Activated T-helper 1 cell treated with anti-CD3 and anti-CD28 coated beads, Interleukin-2, amount 50 U/mL, for 16 hours (primary cell): ENCODE measurements at places on chromosomes 16 and 17.
A peak's percentile ranks its signal among the peaks of the same experiment; 100 is the strongest.

GRCh38 chr16:71853413-71853812, 7.6 kb downstream of the ATXN1L start:
- no peak for DNase-seq

DNA sequence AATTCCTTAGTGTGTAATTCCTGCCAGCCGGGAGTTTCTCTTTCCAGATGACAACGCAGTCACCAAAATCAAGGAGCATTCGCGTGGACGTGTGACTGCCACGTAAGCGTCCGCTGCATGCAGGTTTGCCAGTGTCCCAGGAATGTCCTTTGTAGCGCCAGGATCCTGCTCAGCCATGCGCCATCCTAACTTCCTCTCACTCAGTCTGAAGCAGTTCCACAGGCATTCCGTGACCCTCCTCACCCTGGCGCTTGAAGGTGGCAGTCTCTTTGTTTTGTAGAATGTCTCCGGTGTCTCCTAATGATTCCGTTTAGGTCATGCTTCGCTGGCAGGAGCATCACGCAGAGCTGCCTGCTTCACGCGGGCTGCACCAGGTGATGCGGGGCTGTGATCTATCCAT, 88.6 kb downstream of the RPTOR start:
- no peak for DNase-seq

GRCh38 chr16:61871837-61872777, 164.1 kb downstream of the CDH8 start:
- no peak for DNase-seq

DNA sequence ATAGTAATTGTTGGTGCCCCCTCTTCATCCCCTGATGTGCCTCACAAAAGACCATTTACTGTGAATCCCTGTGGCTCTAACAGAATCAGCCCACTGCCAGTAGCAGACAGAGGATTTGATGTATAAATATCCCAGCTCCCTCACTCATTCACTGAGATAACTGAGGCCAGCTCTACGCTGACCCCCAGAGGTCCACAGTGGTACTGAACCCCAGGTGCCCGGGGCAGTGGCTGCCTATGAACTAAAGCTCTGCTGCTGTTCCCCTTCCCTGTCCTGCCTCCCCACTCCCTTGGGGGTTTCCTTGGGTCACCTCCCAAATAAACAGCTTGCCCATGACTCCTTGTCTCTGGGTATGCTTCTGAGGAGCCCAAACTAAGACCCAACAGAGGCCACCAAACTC, 295.8 kb downstream of the FOXL1 start:
- DNase-seq, result no peak

GRCh38 chr17:79047923-79048825, 24.2 kb downstream of the C1QTNF1 start:
- no peak for DNase-seq

GRCh38 chr17:57539529-57540301, 205.4 kb downstream of the CCDC182 start:
- no peak for DNase-seq

DNA sequence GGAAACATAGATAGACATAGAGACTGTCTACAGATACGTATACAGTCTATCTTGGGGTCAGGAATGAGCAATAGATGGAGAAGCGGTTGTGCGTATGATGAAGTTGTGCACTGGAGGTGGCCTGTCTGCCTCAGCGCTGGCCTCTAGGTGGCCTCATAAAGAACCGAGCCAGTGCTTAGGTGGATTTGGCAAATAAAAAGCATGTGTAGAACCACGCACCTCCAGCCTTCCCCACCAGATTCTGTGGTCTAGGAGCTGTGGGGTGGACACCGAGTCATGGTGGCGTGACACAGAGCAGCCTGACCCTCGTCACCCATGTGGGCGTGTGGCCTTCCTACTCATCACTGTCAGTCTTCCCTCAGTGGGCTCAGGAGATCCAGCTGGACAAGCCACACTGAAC, 34.0 kb downstream of the PGS1 start:
- DNase-seq, result no peak

GRCh38 chr17:77332034-77332971, 191.5 kb downstream of the SEC14L1 start:
- no peak for DNase-seq

GRCh38 chr17:37079735-37080134, 131.0 kb downstream of the AATF start:
- DNase-seq, result no peak

DNA sequence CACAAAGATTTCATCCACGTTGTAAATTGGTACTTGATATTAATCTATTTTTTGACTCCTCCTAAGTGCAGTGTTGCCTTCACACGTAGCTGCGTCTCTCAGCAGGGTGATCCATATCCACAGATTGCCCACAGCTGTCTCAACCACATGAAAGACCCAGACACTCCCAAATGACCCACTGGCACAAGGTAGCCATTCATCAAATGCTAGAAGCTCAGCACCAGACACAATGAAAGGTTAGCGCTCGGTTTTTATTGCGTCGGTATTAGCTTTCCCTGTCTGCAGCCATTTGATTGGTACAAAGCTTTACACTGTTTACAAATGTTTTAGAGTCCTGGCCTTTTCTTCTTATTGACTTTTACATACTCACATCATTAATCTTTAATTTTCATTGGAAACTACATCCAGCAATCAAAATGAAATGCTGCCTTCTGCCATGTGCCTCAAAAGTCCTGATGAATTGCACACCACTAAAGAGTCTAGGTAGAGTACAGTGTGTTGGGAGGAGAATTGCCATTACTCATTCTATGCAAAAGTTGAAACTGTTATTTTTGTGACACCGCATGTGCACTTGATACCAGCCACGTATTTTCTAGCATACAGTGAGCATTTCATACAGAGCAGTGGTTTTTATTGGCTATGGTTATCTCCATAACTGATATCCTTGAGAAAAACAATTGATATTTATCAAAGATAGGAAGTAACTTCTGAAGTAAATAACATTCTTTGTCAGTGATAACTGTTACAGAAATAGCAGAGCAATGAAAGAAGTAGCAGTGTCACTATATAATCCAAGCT, 127.3 kb upstream of the NUDT7 start:
- DNase-seq, result no peak

- no peak for DNase-seq
Measured at GRCh38 chr17:60148373-60148772, 1.4 kb upstream of the CA4 start.

- DNase-seq, result no peak
Measured at GRCh38 chr17:77884019-77884418, 74.5 kb upstream of the TNRC6C start.

- DNase-seq, result peak; percentile 44
Measured at GRCh38 chr16:23678430-23679273, at the start of gene PLK1. Gene PLK1, plus strand, starts transcription at chr16:23678889. Its CDS starts 44 bp downstream, at chr16:23678933.

GRCh38 chr16:59236804-59237458, 502.8 kb upstream of the GOT2 start:
- DNase-seq, result no peak

GRCh38 chr16:13521356-13521755, 398.6 kb upstream of the ERCC4 start:
- no peak for DNase-seq

- no peak for DNase-seq
Measured at GRCh38 chr16:57741660-57742191, 6.2 kb downstream of the KATNB1 start.

GRCh38 chr17:30237296-30238002, 2.0 kb upstream of the SLC6A4 start:
- no peak for DNase-seq

DNA sequence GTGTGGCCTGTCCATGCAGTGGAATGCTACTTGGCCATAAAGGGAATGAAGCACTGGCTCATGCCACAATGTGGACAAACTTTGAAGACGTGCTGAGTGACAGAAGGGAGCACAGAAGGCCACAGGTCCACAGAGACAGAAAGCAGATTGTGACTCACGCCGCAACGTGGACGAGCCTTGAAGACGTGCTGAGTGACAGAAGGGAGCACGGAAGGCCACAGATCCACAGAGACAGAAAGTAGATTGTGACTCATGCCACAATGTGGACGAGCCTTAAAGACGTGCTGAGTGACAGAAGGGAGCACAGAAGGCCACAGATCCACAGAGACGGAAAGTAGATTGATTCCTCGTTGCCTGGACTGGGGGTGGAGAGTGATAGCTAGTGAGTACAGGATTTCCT, 19.2 kb downstream of the ZC3H18 start:
- DNase-seq, result no peak

- peak; percentile 42 for DNase-seq
Measured at GRCh38 chr16:22007509-22008214, at the start of gene MOSMO. Gene MOSMO, plus strand, starts transcription at chr16:22008111. Its CDS starts 191 bp downstream, at chr16:22008302.

- peak; percentile 47 for DNase-seq
Measured at GRCh38 chr17:2064980-2065785, 10.3 kb downstream of the HIC1 start.

GRCh38 chr17:8015957-8016631, 13.7 kb downstream of the GUCY2D start:
- no peak for DNase-seq

GRCh38 chr17:11917415-11917814, 79.9 kb downstream of the ZNF18 start:
- DNase-seq, result no peak

GRCh38 chr17:39823407-39824054, 40.6 kb downstream of the IKZF3 start:
- DNase-seq, result no peak

- peak; percentile 14 for DNase-seq
Measured at GRCh38 chr16:71467810-71468209, 5.8 kb upstream of the ZNF23 start.

DNA sequence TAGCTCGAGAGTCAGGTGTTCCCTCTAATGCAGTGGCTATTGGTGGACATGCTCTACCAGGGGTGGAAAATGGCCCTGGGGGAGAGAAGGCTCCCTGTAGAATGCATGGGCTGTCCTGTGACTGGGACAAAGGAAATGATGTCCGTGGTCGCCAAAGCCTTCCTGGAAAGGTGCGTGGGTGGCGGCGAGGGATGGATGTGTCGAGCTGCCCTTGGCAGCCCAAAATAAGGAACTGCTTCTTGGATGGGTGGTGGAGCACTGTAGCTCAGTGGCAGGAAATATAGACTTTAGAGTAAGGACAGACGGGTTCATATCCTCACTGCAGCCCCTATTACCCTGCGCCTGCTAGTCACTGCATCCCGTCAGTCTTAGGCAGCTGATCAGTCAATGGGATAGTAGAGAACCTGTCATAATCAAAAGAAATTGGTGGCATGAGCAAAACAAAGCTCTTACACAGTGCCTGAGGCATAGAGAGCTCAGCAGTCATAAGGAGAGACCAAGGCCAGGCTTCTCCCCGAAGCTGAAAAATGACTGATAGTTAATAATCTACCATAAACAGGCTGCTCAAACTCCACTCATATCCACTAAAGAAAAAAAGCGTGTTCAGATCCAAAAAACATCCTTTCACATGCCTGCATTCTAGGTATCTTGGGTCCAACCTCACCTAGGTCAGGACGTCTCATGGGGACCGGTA, 123.5 kb upstream of the PLCG2 start:
- no peak for DNase-seq

DNA sequence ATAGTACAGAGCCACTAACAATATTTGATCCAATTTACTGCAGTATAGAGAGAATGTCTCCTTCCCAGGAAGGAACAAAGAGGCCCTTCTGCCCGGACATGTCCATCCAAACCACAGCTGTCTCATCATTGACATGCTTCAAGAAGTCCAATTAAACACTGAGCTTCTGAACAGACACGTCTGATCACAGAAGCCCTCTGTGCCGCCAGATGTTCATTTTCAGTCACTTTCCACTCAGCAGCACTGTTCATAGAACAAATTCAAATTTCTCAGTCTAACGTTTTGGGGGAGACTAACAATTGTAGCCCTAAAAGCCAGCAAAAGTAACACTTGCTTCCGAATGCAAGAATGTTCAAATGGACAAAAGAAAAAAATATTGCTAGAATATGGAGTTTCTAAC, 15.3 kb downstream of the ZC3H7A start:
- no peak for DNase-seq

- no peak for DNase-seq
Measured at GRCh38 chr17:60138769-60139437, 10.9 kb upstream of the CA4 start.

GRCh38 chr16:3514621-3515020, 13.8 kb downstream of the CLUAP1 start:
- no peak for DNase-seq

DNA sequence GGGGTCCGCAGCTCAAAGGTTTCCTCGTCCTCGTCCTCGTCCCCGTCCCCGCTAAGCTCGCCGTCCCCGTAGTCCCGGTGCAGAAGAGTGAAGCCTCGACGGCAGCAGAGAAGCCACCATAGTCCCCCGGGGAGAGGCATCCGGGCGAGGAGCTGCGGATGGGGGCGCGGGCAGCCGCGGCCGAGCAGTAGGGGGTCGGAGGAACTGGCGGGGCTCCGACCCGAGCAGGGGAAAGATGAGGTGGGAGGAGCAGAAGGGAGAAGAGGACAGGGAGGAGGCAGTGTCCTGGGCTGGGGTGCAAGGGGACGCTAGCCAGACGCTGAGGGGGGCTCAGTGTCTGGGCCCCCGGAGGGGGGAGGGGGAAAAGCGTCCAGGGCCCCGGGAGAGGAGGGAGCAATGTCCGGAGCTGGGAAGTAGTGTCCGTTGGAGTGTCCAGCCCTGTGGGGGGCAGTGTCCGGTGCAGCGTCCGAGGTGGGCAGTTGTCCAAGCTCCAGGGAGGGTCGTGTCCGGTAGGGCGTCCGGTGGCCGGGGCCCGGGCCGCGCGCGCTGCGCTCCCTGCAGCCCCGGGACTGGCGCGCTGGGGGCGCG, at the start of gene PLEKHH3:
PLEKHH3 (minus strand) TSS at position 571 of the 588 bp plus-strand sequence; CDS start at position 140, 431 bp downstream.
- DNase-seq, result no peak

DNA sequence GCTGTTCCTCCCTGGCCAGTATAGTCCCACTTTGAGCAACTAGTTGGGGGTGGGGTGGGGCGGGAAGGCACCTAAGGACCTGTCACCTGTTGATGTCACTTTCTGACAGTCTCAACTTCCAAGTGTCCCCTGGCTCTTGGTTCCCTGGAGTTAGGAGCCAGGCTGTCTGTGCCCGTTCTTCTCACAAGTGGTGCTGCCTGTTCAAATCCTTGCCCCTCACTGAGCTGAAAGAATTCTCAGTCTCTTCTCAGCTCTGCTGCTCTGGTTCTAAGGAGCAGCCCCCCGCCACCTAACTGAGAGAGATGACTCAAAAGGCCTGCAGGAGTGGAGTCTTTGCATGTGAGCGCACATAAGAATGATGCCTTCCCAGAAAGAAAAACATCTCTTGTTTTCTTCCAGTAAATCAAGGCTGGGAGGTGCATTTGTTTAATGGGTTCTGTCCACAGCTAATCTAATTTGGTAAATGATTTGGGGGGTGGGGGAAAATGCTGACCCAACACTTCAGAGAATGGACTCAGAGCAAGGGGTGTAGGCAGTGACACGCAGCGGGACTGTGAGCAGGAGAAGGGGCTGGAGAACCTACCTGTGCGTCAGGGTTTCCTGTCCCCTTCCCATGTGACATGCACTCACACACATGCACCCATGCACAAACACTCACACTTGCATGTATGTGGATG, 78.2 kb upstream of the NLRP1 start:
- no peak for DNase-seq

- peak; percentile 84 for DNase-seq
Measured at GRCh38 chr17:35141681-35142466, at the start of gene NLE1. Gene NLE1, minus strand, starts transcription at chr17:35142303. Its CDS starts 28 bp downstream, at chr17:35142275.

DNA sequence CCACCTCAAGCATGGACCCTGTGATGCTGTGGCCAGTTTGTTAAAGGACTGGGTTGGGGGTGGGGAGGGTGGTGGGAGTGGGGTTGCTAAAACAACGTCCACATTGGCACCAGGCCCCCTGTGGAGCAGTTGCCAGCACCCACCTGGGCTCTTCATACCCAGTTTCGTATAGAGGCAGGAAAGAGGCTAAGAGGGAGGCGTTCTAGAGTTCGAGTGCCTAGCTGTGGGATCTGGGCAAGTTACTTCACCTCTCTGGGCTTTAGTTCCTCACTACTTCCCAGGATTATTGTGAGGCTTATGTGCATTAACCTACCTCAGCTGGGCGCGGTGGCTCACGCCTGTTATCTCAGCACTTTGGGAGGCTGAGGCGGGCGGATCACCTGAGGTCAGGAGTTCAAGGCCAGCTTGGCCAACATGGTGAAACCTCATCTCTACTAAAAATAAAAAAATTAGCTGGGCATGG, 1.4 kb downstream of the MFAP4 start:
- no peak for DNase-seq
